ENCODE measurements at places on chromosomes 1 and 21.

DNA sequence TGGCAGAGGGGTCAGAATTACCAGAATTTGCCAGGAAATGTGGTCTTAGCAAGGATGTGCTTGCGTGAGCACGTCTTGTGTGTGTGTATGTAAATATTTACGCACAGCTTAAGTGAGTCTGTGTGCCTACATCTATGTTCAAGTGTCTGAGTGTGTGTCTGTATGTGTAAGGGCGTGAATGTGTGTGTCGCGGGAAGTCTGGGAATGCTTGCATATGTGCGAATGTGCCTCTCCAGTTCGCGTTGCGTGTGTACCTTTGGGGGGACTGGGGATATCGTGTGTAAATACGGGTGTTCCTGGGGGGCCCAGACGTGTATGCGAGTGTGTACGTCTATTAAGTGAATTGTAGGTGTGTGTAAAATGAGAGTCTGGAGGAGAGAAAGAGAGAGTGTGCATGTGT, 68.6 kb upstream of the POU3F1 start:
- no peak for DNase-seq

GRCh38 chr1:50438945-50439344, 15.7 kb upstream of the DMRTA2 start:
- no peak for DNase-seq

DNA sequence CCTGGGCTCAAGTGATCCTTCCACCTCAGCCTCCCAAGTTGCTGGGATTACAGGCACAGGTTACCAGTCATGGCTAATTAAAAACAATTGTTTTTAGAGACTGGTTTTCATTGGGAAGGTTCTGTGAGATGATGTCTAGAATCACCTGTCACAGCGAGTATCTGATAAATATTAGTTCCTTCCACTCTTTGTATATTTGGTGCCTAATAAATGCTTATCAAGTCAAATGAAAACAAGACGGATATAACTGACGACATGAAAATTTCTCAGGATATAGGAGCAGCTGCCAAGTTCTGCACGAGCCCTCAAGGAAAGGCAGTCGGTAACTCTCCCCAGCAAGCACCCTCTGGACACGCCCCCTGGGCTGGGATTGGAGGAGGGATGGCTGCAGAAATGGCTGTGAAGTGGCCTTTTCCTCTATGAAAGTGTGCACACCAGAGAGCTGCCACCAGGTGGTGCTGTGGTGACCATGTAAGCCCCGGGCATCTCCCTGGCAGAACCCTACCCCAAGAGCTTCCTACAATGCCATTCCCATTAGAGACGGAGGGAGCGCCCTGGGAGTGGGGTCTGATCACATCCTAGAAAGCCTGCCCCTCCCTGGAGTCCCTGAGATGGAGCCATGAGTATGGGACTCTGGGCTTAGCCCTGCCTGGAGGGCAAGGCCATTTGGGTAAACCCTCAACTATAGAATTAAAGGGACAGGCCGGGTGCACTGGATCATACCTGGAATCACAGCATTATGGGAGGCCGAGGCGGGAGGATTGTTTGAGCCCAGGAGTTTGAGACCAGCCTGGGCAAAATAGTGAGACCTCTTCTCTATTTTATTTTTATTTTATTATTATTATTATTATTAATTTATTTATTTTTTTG, 50.9 kb downstream of the HTR6 start:
- DNase-seq, result peak; percentile 84

DNA sequence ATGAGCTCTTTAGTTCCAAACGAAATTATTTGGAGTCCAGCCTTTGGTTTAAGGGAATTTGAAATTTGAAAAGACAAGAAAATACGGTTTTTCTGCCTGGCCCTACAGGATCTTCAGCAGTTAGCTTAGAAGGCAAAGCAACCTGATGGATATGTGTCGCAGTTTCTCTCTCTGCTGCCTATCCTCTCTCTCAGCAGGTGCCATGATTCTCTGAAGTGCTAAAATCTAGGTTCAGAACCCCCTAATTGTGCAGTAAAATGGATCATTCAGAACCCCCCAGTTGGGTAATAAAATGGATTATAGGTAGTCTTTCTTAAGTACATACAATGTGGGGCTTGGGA, 446 bp upstream of the DEPDC1 start:
- DNase-seq, result no peak

DNA sequence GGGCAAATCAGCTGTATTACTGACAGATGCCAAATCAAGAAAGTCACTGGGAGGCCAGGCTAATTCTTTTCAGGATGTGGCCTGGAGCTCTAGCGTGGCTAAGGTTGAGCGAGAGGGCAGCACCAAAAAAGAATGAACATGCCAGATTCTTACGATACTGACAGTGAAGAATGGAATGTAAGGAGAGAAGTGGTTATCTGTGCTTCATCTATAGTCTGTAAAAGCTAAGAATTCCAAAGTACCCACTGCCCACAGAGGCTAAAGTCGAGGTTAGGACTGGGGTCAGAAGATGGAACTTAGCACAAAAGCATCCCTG, 32.7 kb downstream of the TFAP2E start:
- no peak for DNase-seq

- no peak for DNase-seq
Observed at GRCh38 chr1:235101558-235102258, 26.9 kb downstream of the TOMM20 start.

- no peak for DNase-seq
Observed at GRCh38 chr1:191709215-191709614, 449.0 kb upstream of the RGS18 start.

DNA sequence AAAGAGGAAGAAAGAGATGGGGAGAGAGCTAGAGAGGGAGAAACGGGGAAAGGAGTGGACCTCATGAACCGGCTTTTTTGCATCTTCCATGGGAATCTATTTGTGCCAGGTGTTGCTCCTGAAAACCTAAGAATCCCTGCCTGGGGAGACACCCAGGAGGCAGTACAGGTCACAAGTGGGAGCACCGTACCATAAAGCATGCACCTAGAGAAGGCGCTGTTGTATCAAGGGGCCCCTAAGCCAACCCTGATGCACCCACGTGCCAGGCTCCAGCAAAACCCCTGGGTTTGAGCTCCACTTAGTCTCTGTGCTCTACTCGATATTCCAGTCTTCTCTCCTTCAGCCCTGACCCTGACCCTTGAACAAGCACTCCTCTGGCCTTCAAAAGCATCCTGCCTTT, 233.6 kb downstream of the RRAGC start:
- no peak for DNase-seq

DNA sequence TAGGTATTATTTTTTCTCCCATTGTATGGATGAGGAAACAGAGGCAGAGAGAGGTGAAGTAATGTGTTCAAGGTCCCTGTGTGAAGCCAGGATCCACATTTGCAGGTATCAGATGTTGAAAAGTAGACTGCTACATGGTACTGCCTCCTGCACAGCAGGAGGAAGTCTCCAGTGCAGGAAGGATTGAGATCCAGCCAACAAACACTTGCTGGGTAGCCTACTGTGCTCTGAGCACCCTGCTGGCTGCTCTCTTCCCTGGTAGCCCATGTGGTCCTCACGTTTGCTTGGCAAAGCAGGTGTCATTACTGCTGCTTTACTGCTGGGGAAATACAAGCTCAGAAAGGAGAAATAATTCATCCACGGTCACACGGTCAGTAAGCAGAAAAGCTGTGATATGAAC, 21.3 kb upstream of the GRIK3 start:
- DNase-seq, result no peak

DNA sequence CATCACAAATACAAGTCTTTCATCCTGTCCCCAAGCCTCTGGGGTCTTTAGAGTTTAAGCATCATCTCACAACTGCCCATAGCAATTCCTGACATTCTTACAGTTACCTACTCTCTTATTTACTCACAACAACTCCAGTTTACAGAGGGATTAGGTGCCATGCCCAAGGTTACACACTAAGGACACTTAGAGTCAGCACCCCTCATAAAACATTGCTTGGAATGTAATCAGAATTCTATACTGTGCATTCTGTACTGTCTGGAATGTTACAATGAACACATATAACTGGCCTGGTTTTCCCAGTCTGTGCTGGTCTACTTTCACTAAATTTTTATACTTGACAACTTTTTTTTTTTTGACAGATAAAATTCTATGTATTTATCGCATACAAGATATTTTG, 14.5 kb upstream of the RBM15 start:
- no peak for DNase-seq

DNA sequence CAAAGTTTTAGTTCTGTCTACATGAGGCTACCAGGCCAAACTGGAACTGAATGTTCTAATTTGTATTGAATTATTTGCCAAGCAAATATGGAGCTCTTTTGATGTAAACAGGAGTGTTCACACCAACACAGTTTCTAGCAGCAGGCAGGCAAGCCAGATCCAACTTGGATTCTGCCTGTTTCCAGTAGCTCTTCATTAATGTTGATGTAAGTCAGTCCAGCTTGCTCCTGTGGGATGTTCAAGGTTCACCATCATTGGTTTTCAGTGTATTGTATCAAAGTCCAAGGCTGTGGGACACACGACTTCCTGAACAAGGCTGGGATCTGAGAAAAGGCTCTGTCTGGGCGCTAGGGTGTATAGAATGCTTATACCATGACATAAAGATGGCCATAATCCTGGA, 68.1 kb downstream of the PAPPA2 start:
- DNase-seq, result no peak

- no peak for DNase-seq
Observed at GRCh38 chr1:47569681-47570470, 132.0 kb downstream of the FOXD2 start.

DNA sequence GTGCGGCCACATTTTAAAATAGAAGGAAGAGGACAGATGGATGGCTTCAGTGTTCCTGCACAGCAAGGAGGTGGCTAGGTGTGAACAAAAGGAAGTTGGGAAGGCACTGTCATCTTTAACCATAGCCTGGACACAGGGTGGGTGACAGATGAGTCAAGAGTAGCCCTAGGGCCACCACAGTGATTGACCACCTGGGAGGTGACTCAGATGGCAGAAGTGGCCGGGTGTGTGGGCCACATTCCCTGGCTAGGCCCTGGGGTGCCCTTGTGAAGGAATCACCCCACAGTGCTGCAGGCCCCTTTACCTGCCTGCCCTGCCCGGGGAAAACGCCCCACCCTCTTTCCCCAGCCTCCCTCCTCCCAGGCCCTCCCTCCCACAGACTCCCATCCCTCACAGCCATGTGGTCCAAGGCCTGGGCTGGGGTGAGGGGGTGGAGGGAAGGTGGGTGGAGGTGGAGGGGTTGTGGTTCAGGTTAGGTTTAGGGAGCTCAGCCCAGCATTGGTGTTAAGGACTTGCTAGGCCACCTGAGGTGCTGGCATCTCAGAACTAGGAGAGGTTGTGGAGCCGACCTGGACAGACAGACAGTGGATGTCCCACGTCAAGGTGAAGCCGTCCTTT, 59.1 kb downstream of the SPSB1 start:
- no peak for DNase-seq

- DNase-seq, result no peak
Observed at GRCh38 chr1:11341901-11342552, 69.0 kb downstream of the UBIAD1 start.

- DNase-seq, result peak; percentile 61
Observed at GRCh38 chr1:202615501-202616354, 94.5 kb downstream of the SYT2 start.

GRCh38 chr1:100512803-100513352, 25.1 kb upstream of the GPR88 start:
- no peak for DNase-seq

- no peak for DNase-seq
Observed at GRCh38 chr21:14751602-14752344, 205.7 kb upstream of the SAMSN1 start.

GRCh38 chr1:26378088-26378878, 5.7 kb upstream of the ZNF683 start:
- peak; percentile 86 for DNase-seq

DNA sequence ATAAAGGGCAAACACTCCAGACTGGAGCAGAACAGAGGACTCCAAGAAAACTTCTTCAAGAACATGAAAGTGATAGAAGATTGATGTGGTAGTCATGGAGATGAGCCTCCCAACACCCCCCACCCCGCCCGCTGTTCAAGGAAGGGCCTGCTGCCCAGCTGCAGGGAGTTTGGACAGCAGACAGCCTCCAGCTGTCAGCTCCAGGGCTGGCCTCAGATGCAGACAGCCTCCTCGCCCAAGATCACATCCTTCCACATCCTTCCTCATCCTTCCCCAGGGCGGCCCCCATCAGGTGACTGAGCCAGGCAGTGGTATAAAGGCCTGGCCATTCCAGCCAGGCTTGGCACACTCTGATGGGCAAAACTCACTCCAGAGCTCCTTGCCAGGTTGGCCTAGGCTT, 24.6 kb downstream of the HMGN2 start:
- DNase-seq, result no peak

GRCh38 chr1:160342526-160342925, 524 bp downstream of the COPA start:
- DNase-seq, result peak; percentile 29

DNA sequence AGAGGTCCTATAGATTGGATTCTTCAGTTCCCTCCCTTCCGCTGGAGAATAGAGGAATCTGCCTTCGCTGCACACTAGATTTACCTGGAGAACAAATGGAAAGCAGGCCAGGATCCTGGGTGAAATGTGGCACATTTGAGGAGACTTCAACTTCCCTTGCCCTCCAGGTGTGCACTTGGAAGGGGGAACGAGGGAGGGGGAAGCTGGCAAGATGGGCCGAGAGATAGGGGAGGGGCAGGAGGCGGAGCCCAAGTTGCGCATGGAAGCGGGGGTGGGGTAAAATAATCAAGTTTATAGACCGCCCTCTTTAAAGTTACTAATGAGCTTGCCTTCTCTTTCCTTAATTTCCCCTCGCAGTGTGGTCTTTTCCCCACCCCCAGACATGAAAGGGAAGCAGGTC, 155.7 kb upstream of the CAMK1G start:
- no peak for DNase-seq

DNA sequence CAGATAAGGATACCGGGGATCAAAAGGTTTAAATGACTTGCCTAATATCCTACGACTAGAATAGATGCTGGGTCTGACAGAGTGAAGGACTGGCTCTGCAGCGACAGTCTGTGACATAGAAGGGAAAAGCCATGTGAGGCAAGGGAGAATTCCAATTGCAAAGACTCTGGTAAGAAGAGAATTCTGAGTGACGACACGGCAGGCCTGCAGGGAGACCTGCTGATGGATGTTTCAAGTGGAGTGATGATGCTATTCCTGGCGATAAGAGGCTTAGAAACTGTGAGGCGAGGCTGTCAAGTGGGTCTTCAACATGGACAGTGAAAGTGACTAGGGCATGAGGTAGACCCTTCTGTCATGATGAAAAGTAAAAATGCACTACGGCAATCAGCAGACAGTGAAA, 176.6 kb upstream of the PBX1 start:
- DNase-seq, result no peak

- DNase-seq, result no peak
Observed at GRCh38 chr21:45018131-45019075, 56.0 kb upstream of the ADARB1 start.

DNA sequence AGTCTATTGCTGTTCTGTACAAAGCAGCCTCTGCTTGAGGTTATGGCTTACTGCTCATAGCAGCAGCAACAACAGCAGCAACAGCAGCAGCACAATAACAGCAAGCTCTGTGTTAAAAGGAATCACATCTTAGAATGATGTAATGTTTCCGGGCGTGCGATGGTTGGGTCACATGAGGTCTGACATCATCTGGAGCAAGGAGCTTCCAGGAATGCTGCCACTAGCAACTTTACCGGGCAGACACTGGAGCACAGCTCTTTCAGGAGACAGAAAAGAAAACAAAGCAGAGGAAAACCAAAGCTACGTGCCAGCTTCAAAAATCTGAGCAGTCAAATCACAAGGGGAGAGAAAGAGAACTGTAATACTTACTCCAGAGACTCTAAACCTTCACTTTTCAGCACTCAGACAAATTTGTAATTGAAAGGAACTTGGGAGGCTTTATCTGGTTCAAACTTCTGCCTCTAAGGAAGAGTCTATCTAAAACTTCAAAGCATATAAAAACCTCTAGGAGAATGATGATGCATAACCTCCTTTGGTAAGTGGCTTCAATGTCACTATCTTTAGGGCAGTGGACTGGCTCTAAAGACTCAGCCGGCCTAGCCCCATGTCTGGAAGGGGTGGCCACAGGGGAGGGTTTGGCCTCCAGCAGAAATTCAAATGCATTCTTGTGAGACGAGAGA, 28.3 kb upstream of the RAB3GAP2 start:
- no peak for DNase-seq

Data from CD4-positive, alpha-beta T cell treated with Interleukin-4 for 1 hour (primary cell).